Stimulated activated CD8-positive, alpha-beta memory T cell treated with anti-CD3 and anti-CD28 coated beads, Interleukin-4, amount 100 ng/mL, for 48 hours (primary cell): ENCODE measurements at places on chromosomes 2 and 18.

- DNase-seq = no peak
These were observed 39.6 kb downstream of the SCN3A start for GRCh38 chr2:165164201-165164600.

GRCh38 chr18:36041146-36041545, 26.2 kb downstream of the RPRD1A start:
- no peak for DNase-seq

DNA sequence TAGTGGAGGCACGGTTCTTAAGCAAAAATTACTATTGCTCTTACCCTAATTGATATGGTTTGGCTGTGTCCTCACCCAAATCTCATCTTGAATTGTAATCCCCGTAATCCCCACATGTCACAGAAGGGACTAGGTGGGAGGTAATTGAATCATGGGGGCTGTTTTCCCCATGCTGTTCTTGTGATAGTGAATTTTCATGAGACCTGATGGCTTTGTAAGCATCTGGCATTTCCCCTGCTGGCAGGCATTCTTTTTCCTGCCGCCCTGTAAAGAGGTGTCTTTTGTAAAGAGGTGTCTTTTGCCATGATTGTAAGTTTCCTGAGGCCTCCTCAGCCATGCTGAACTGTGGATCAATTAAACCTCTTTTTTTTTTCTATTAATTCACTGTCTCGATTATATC, 1691.8 kb upstream of the SLC39A10 start:
- DNase-seq = no peak

DNA sequence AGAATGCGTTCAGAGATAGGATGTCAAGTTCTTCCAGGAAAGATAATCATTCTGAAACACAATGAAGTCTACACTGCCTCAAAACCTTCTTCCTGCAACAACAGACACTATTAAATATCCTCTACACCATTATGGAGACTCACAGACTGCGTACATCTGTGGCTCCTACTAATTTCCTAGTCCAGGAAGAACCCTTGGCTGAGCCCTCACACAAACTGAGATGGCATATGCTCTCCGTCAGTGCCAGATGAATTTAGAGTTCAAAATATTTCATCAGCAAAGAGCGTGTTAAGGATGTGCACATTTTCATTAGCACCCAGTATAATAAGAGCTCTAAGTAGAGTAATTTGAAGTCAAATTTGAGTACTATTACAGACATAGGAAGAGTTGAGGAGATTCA, 117.2 kb downstream of the TCF4 start:
- DNase-seq = no peak

- DNase-seq = no peak
These were observed 34.5 kb upstream of the FAM171B start for GRCh38 chr2:186659383-186659782.
